ENCODE measurements at places on chromosomes 2 and 18.

GRCh38 chr2:220708366-220708765, 863.7 kb downstream of the EPHA4 start:
- DNase-seq: no peak

GRCh38 chr2:73259276-73259675, 25.0 kb downstream of the FBXO41 start:
- DNase-seq: no peak

GRCh38 chr2:54906716-54907115, 143.5 kb downstream of the RTN4 start:
- DNase-seq: no peak

- no peak for DNase-seq
Observed at GRCh38 chr2:172765662-172766061, 30.0 kb downstream of the RAPGEF4 start.

GRCh38 chr2:156023229-156023869, 309.2 kb downstream of the NR4A2 start:
- no peak for DNase-seq

DNA sequence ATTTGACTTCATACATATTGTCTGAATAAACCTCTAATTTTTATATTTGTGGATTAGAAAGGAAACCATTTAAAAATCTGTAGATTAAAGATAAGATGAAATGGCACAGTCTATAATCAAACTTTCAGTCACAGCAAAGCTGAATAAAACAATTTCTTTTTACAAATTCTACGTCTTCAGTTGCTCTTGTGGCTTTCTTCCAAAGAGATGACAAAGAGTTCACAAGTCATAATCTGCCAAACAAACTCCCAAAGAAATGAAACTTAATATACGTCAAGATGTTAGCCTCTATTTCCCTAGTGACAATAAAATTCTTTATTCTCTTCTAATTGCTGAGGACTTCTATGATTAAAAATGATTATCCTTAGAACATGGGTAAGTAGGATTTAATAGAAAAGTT, 66.3 kb downstream of the FIGN start:
- no peak for DNase-seq

- no peak for DNase-seq
Observed at GRCh38 chr2:44722026-44722625, 219.4 kb upstream of the SIX3 start.

DNA sequence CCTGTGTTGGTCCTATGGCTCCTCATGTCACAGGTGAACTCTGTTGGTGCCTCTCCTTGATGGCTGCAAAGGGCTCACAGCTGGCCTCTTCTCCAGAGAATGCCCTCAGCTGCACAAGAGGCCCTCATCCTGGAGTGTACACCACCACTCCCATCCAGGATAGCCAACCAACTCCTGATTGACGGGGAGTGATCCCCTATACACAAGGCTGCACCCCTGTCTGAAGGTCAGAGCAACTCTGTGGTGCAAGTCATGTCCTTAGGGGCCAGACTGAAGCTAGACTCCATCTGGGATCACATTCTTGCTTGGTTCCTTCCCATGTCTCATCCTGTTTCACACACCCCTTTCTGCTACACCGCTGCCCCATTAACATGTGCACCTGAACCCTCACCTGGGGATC, 41.7 kb upstream of the ATL2 start:
- no peak for DNase-seq

Measured in WERI-Rb-1 (cell line).